ENCODE measurements at places on chromosomes 2 and 18.

GRCh38 chr2:144548088-144548487, 28.2 kb upstream of the ZEB2 start:
- DNase-seq: no peak

- DNase-seq: no peak
Measured at GRCh38 chr2:200347301-200347700, 40.8 kb downstream of the SPATS2L start.

DNA sequence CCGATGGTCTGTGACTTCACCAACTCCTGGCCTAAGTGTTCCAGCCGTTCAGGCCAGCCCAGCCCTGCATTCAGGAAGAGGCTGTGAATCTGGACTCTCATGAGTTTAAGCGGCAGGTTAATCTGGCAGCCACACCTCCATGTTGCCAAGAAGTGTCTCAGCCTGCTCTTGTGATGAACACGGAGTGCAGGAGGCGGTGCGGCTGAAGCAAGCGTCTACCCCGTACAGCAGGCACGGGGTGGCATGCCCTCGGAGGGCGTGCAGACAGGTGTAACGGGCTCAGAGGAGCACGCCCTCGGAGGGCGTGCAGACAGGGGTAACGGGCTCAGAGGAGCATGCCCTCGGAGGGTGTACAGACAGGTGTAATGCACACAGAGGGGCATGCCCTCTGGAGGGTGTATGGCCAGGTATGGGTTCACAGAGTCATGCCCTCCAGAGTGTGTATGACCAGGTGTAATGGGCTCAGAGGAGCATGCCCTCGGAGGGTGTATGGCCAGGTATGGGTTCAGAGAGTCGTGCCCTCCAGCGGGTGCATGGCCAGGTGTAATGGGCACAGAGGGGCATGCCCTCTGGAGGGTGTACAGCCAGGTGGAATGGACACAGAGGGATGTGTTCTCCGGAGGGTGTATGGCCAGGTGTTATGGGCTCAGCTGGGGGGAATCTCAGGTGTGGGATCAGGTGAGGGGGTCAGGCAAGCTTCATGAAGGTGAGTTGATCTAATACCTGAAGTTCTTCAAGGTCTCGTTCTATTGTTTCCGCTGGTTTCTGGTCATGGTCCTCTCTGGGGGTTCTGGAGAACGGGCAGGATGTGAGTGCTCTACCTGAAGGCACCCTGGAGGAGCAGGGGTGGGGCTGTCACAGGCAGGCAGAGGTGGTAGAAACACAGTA, 22.6 kb downstream of the CROCC2 start:
- DNase-seq: no peak

DNA sequence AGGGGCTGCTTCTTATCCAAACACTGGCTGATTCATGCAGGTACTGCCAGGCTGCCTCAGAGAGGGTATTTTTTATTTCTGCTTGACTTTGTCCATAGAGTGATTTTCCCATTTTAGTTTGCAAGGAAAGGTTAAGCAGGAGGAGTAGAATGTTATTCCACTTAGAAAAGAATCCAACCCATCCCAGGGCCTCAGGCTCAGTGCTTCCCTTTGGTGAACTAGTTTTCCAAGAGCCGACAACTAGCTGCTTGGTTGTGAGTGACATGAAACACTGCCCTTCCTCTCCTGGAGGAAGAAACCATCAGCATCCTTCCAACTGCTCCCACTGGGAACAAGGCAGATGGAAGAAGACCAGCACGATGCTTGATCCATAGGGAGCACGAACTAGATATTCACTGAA, 58.5 kb downstream of the BCL2 start:
- DNase-seq: no peak

- DNase-seq: no peak
Measured at GRCh38 chr18:51666763-51667191, 469.3 kb upstream of the MEX3C start.

DNA sequence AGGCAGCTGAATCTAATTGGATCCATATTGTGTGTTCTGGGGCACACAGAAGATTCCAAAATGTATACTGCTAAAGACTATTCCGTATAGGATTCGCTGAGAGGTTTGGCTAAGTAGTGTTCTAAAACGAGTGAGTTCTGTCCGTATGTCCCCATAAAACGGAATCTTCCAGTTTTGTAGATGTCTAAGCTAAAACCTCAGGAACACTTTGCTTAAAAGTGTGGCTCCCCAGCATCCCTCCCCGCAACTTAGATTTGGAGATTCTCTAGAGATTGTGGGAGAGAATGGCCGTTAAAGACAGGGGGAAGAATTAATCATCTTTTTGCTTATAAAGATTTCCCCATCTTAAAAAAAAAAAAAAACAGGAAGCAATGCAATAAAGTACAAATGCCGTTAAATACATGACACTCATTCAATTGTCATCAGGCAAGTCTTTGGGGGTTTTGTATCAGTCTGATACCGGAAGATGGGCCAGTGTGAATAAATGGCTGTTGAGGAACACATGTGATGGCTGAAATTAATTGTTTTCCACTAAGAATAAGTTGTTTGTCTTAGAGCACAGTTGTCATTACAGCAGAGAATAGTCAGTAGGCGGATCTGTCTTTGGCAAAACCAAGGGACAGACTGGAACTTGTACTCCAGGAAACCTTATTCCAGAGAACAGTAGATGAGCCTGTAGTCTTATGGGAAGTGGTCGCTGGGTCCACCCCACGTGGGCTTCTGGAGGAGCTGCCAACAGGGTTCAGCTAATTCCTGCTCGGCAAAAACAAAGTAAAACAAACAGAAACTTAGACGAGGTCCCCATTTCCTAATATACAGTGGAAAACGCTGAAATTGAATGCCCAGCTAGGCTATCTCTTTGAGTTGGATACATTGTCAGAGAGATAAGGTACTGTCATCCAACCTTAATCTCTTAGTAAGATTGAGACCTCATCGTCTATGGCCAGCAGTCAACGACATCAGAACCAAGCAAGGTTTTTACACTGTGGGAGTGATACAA, 1.7 kb downstream of the EMILIN2 start:
- no peak for DNase-seq

GRCh38 chr2:55213822-55214221, 18.3 kb downstream of the CLHC1 start:
- no peak for DNase-seq

DNA sequence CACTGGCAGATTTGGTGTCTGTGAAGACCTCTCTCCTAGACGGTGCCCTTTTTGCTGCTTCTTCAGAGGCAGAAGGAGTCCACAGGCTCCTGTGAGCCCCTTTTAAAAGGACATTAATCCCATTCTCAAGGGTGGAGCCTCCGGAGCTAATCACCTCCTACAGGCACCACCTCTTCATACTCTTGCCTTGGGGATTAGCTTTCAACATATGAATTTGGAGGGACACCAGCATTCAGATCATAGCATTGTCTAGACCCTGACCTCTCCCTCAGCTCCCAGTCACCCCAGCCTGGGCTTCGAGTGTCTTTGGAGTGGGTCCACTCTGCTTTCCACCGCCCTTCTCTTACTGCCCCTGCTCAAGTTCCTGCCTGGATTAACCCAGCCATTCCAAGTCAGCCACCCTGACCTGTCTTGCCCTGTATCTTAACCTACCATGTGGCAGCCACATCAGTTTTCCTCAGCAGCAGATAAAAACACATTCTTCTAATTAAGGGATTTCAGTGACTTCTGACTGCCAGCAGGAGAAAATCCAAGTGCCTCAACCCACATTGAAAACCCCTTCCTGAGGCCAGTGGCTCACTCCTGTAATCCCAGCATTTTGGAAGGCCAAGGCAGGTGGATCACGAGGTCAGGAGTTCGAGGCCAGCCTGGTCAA, 6.1 kb upstream of the NCL start:
- DNase-seq: no peak

DNA sequence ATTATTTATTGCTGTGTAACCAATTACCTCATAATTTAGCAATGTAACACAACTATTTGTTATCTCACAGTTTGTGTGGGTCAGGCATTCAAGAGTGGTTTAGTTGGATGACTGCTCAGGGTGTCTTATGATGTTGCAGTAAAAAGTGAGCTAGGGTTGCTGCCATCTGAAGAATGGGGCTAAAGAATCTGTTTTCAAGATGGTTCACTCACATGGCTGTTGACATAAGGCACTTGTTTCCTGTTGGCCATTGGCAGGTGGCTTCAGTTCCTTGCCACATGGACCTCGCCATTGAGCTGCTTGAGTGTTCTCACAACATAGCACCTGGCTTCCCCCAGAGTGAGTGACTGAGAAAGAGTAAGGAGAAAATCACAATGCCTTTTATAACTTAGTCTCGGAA, 123.2 kb downstream of the TMEM17 start:
- no peak for DNase-seq
